ENCODE measurements at places on chromosomes 5 and 9.
A peak's percentile ranks its signal among the peaks of the same experiment; 100 is the strongest.

GRCh38 chr9:36461323-36461722 lies 61.3 kb upstream of the RNF38 start:
- no peak for DNase-seq

- no peak for DNase-seq
Observed at GRCh38 chr9:136386018-136386417, 12.5 kb upstream of the CARD9 start.

GRCh38 chr9:89116805-89117192 lies 61.8 kb downstream of the SHC3 start:
- no peak for DNase-seq

GRCh38 chr9:106799152-106799551 lies 63.8 kb upstream of the ZNF462 start:
- peak; percentile 68 for DNase-seq

- DNase-seq, result no peak
Observed at GRCh38 chr5:43620944-43621505, 18.0 kb downstream of the NNT start.

GRCh38 chr5:163727028-163727427 lies 221.6 kb downstream of the MAT2B start:
- no peak for DNase-seq

DNA sequence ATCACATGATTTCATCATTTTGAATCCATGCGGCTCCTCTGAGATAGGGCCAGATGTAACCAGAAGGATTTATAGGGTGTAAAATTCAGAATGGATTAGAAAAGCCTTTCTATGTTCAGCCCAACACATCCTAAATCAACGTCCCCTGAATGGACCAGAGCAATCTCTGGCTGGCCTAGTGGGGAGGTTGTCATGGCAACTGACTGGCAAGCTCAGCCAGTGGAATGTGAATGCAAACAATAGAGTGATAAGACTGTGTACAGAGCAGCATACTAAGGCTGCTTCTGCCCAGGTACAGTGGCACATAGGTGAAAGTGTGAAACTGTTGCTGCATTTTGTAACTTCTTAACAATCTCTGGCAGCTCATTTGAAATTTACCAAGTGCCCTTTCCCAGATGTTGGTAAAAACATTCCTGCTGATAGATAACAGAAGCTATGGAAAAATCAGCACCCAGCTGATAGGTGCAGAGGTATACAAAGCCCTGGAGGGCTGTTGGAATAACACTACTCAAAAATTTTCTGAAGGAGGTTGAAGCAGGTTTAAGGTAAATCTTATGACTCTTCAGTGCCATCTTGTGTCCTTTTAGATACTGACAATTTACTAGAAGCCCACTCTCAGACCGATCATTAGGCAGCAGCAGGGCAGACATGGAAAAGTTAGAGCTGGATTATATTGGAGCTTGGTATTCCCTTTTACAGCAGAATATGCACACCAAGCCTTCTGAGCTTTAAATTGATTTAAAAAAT lies 267.2 kb downstream of the RAB3C start:
- peak; percentile 32 for DNase-seq

- DNase-seq, result no peak
Observed at GRCh38 chr9:129626625-129627284, 792 bp downstream of the NTMT1 start.

DNA sequence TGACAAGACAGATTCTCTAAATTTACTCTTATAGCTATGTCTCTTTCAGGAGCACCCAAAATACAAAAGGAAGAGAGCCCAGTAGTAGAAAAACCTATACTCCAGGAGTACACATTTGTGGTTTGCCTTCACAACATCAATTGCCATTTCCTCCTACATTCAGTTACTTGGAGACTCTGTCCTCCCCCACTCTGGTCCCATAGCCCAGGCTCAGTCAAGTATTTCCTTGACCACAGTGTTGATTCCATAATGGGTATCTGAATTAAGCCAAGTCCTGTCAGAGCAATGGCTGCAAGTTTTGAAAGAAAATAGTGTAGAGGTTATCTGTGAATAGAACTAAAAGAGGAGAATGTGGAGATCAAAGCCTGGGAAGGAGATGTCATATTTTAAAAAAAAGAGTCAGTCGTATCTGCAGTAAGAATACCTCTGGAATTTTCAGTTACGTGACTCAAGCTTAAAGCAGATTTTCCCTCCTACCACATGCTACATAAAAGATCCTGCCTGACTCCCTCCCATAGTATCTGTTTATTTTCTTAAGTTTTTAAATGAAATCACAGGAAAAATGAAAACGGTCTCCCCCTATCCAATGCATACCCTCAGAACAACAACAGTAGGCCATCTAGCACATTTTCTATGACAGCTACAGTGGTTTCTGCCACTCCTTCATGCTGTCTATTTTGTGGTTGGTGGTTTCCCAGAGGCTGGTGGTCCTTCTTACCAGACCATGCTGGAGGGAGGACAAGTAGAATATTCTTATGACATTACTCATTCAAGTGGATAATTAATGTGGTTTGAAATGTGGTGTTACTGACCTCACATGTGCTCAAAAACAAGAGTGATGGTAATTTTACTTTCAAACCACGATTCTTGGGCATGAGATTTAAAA lies 249.7 kb upstream of the TMEM161B start:
- DNase-seq, result peak; percentile 90
